ENCODE measurements at places on chromosomes 5 and 9.

DNA sequence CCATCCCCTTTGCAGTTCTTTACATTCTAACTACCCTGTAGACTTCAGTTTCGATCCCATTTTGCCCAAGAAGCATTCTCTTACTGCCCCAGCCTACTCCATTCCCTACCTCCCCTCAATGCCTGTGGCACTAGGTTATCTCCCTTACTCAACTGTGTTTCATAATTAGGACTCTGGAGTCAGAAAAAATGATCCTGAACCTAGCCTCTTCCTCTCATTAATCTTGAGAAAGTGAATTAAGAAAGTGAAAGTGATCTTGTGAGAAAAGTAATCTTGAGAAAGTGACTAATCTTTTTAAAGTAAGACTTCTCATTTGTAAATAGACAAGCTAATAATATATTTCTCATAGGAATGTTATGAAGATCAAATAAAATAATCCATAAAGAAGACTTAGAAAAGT lies 444.0 kb upstream of the TRPC7 start:
- DNase-seq: no peak

DNA sequence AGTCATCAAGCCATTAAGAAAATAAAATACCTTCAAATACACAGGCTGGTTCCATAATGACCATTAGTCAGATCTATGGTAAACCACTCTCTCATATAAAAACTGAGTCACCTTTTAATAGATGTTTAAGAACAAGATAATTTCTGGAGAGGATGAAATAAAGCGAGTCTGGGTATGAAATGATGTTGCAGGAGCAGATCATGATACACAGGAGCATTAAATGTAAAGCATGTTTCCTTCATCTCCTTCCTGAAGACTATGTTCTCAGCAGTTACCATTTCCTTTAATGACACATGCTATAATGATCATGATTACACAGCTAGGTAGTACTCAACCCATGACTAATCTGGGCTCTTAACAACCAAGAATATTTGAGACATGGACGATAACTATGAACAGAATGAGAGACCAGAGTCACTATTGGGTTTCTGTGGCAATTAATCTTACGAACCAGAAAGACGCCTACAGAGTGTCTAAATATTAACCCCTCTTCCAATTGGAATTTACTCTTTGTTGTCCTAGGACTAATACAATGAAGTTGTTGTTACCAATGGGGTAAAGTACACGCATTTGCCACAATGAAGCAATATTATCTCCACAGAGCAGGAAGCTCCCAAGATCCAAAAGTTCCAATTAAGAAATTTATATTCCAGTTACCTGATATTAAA lies 105.6 kb downstream of the NR6A1 start:
- no peak for DNase-seq

- DNase-seq: no peak
Measured at GRCh38 chr5:94192658-94193391, 425.6 kb downstream of the KIAA0825 start.

GRCh38 chr5:68843624-68844364 lies 250.0 kb upstream of the SLC30A5 start:
- DNase-seq: no peak

DNA sequence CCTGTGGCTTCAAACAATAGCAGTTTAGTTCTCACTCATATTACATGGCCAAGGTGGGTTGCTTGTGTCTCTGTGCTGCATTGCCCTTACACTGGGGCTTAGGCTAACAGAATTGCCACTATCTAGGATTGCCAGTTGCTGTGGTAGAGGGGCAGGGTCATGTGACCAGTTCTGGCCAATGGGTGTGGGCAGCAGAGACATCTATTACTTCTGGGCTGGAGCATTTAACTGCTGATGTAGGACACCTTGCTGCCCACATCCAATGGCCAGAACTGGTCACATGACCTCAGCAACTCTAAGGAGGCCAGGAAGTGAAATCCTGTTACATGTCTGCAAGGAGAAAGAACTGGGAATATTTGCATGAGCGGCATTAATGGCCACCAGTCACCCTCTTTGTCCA lies 199.3 kb downstream of the C9orf152 start:
- DNase-seq: no peak

DNA sequence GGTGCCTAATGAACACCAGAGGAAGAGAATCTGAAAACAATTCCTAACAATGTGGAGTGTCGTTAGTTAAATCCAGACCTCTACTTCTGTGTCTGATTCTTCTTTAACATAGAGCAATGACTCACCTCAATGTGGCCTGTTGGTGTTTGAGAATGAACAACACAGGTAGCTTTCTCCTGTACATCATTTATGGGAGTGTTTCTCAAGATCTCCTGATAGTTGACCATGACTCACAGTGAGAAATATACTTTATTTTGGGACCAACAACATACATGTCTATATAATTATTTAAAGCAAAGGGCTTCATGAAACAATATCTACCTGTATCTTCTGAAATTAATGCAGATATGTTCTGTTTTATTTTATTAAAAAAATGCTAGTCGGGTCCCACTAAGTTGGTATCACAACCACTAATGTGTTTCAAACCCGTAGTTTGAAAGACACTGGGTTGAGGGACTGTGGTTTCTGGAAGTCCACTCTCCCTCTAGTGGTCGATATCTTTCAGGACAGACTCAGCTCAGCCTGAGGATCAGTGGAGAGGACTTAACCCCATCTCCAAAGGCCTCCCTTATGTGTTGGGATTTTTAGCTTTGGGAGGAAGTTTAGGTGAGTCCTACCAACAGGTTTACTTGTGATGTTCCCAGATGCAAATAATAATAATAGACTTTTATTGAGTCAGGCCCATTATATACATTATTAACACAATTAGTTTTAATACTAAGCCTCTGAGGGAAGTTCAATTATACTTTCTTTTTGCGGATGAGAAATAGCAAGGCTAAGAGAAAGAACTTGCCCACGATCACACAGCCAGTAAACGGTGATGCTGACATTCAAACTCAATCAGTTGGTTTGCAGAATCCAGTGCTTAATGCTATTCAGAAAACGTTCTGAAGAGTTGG lies 70.0 kb upstream of the KLF9 start:
- DNase-seq: no peak
